Nucleus accumbens (tissue), 56 donors: ENCODE measurements at places on chromosomes 5 and 9.

DNA sequence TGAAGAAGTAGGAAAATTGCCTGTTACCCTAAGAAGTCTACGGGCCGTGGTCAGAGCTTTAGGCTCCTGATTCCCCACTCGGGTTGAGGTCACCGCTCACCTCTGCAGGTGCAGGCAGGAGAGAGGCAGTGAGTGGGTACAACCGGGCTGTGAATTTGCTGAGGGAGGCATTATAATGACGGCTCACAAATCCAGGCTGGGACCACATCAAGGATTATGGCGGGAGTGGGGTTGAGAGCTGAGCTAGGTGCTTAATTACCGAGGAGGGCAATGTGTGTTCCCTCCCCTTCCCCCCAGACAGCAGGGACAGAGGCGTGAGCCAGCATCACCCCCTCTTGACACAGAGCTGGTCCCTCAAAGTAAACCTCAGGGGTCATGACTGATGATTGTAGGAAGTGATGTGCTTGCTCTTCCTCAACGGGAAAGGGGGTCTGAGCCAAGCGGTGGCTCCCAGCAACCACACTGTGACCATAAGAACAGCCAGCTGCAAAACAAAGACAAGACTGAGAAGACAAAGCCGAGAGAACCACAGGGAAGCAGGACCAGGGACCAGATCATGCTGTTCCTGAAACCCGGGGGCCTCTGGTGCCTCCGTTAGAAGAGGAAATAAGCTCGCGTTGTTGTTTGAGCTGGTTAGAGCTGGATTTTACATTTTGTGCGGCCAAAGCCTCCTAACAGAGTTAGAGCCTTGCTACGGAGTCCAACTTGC, 77.7 kb downstream of the OLFM1 start:
- DNase-seq = no peak

GRCh38 chr9:30711591-30711990, 1672.9 kb upstream of the ACO1 start:
- DNase-seq = no peak

DNA sequence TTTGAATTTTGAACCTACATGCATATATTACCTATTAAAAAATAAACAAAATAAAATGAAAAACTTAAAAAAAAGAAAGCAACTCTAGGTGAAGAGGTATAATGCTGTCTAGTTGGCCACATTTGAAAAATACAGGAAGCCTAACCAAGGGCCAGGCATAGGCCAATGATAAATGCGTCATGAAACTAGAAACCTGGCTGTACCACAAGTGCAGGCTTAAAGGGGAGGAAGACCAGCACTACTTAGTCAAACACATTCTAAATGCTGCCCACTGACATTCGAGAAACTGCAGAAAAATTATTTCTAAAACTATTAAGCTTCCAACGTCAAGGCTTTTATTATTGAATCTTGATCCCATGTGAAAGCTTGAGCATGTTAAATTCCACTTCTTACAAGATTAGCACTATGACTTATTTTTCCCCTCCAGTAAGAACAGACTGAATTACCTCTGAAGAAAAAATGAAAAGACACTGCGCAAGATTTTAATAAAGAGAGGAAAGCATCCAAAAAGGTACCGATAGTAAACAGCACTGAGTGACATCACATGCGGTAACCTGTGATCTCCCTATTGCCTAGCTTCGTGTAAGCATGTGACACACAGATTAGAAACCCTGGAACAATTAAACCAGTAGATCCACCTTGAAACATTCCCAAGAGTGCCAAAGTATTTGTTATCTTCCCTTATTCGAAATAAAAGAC, 16.2 kb downstream of the CDC14B start:
- DNase-seq = no peak

- no peak for DNase-seq
Measured at GRCh38 chr9:20315677-20316076, 306.6 kb downstream of the MLLT3 start.

- DNase-seq = no peak
Measured at GRCh38 chr5:56506211-56506965, 273.3 kb upstream of the ANKRD55 start.

DNA sequence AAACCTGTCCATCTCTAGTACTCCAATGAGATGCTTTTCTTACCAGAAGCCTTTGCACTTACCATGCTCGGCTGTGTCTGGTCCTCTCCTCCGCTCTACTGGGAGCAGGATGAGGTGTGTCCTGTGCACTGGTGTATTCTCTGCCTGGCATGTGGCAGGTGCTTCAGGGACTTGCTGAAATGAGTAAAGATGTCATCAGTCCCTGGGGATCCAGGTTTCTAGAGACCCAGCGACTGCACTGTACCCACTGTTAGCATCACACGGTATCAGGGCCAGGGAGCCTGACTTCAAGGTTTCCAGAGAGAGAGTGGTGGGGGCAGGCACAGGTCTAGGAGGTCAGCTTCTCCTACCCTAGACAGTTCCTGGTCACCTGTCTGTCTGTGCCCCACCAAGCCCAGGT, 10.5 kb downstream of the PTTG1 start:
- no peak for DNase-seq

DNA sequence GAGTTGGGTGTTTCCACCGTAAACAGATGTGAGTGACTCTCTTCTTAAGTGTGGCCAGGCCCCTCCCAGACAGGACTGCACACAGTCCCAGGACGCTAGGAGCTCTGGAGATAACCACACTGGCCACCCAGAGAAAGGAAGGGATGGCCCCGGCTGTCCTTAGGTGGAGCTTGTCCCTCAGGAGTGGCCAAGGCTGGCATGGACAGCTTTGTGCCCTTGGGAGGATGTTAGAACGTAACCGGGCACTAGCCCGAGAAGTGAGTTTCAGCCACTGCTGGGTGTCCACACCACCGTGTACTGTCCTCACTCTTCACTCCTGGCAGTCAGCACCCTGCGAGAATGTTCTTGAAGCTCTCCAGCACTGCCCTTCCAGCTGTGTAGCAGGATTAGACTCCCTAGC, 35.8 kb upstream of the FCN2 start:
- no peak for DNase-seq

DNA sequence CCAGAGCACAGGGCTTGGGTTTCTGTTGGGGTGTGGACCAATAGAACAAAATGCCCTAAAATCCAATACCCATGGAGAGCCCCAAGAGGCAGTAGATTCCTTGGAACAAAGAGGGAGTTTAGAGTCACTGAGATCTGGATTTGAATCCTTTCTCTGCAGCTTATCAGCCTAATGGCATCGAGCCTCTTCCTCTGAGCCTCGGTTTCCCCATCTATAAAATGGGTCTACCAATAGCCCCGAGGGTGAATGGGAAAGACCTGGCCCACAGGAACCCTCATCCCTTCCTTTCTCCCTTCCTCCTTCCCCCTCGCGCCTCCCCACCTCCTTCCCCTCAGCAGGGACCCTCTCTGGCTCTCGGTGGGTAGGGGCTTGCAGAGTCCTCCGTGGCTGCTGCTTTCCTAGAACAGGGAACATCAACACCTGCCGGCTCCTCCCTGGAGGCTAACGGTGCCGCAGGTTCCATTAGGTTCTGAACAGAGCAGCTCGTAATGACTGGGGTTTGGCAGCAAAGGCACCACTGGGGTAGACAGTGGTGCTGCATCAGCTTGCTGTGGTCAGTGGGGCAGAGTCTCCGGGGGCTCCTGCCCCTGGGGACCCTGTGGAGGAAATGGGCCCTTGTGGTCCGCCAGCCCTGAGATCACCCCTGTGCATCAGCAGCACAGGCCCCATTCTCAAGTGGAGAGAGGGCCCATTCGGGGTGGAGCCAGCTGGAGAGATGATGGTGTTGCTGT, 40.3 kb downstream of the NEK6 start:
- DNase-seq = no peak

- DNase-seq = no peak
Measured at GRCh38 chr5:55850839-55851674, at the start of gene IL31RA. Gene IL31RA (plus strand): TSS chr5:55851357. CDS start chr5:55851571, 214 bp downstream.

- DNase-seq = no peak
Measured at GRCh38 chr5:33472805-33473409, 32.1 kb downstream of the TARS1 start.

DNA sequence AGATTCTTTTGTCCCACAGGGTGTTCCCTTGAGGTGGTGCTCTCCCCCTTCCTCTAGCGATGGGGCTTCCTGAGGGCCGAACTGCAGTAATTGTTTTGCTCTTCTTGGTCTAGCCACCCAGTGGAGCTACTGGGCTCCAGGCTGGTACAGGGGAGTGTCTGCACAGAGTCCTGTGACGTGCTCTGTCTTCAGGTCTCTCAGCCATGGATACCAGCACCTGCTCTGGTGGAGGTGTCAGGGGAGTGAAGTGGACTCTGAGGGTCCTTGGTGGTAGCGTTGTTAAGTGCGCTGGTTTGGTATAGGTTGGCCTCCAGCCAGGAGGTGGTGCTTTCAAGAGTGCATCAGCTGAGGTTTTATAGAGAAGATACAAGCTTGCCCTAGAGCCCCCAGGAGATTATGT, 20.4 kb upstream of the CEP72 start:
- DNase-seq = no peak

- no peak for DNase-seq
Measured at GRCh38 chr9:79756414-79756813, 184.6 kb downstream of the TLE4 start.

- no peak for DNase-seq
Measured at GRCh38 chr5:150670275-150670947, 9.4 kb downstream of the MYOZ3 start.

DNA sequence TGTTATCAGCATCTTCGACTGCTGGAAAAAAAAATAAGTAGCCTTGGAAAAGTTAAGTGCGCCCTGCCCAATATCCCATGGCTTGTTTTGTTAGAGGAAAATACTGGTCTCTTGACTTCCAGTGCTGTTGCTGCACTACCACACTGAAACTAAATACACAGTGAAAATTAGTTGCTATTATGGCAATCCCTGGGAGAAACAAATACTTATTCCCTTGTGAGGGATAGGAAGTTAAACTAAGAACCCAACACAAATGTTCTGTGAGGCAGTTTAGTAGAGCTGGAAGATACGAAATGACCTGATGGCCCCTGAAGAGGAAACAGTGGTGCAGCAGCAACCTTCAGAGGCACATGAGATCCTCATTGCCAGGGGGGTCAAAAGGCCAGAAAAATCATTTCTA, 164.0 kb downstream of the ARL15 start:
- DNase-seq = no peak

- DNase-seq = no peak
Measured at GRCh38 chr5:56409331-56410190, 176.4 kb upstream of the ANKRD55 start.

GRCh38 chr5:127203818-127204217, 86.8 kb upstream of the MEGF10 start:
- DNase-seq = no peak

DNA sequence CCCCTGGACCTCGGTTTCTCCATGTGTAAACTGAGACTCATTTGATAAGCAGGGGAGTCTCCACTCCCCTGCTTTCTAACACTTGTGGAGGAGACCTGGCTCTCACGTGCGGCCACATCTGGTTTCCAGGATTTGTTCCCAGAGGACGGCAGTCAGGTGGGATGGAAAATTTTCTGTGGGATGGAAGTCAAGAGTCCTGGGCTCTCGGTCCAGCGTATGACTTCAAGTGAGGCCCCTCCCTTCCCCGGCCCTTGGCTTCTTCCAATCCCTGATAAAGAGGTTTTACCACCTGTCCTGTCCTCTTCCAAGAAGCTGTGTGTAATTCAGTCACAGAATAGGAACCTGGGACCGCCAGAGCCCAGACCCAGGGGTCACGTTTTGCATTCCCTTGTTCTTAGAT, 35.0 kb downstream of the TMOD1 start:
- DNase-seq = no peak

DNA sequence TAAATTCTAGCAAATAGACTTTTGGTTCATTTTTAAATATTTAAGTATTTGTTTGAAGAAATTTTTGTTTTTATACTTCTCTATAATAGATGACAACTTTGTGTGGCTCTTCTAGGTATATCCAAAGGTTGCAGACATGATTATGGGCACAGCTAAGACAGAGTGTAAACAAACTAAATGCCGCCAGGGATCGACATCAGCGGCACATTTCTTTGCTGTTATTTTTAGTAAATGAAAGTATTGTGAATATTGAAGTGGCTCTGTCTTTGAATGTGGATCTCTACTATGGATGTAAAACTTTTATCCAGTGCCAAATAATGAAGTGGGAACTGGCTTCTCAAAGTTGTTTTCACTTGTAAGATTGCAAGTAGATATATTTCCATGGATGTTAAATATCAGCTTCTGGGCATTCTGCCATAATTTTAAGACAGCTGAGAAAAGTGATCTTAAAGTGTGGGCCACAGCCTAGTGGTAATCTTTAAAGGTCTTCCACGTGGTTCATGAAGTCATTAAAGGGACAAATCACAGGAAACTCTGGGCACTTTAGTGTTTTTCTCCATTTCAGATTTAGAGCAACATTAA, 589.9 kb downstream of the ZNF608 start:
- DNase-seq = no peak

- no peak for DNase-seq
Measured at GRCh38 chr9:123450098-123450770, 94.2 kb downstream of the CRB2 start.

- no peak for DNase-seq
Measured at GRCh38 chr5:160159991-160160792, 40.9 kb upstream of the PWWP2A start.

- DNase-seq = no peak
Measured at GRCh38 chr9:118931941-118932340, 437.3 kb downstream of the BRINP1 start.

- DNase-seq = no peak
Measured at GRCh38 chr5:168851902-168852321, 272.7 kb upstream of the PANK3 start.

GRCh38 chr5:102511666-102512065, 12.9 kb upstream of the SLCO6A1 start:
- peak; percentile 40 for DNase-seq

DNA sequence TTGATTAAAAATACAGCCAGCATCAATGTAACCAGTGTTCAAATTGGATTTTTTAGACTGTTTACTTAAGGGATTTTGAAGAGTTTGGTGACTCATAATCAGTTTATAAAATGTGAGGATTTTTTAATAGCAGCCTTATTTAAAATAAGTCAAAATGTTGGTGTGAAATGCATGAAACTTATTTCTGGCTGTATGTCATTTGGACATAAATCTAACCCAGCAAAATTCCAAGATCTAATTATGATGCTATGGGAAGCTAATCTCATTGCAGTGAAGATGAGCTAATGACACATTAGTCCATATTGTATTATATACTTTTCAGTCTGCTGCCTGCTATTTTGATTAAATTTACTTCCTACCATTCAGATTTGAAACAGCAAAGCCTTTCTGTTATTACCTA, 140.3 kb downstream of the AOPEP start:
- no peak for DNase-seq

DNA sequence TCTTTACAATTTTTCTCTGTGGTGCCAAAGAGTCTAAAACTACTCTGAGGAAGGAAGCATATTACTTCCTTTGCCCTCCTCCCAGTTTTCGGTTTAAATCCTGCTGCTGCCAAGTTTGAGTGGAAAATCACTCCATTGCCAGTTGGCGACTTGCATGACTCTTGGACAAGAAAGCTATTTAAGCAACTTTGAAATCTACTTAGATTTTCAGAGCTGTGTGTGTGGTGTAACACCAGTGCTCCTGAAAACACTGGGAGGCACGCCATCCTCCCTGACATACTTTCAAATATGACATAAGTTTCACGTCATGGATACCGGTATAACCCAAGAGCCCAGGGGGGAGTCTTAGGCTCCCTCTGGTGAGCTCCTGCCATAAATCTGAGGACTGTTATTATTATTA, 83.5 kb upstream of the RIOK2 start:
- DNase-seq = no peak
